ENCODE measurements at places on chromosomes 5 and 9.

GRCh38 chr5:81853030-81853357, 102.1 kb upstream of the SSBP2 start:
- DNase-seq, result no peak

GRCh38 chr9:107584944-107585343, 95.4 kb upstream of the KLF4 start:
- no peak for DNase-seq

DNA sequence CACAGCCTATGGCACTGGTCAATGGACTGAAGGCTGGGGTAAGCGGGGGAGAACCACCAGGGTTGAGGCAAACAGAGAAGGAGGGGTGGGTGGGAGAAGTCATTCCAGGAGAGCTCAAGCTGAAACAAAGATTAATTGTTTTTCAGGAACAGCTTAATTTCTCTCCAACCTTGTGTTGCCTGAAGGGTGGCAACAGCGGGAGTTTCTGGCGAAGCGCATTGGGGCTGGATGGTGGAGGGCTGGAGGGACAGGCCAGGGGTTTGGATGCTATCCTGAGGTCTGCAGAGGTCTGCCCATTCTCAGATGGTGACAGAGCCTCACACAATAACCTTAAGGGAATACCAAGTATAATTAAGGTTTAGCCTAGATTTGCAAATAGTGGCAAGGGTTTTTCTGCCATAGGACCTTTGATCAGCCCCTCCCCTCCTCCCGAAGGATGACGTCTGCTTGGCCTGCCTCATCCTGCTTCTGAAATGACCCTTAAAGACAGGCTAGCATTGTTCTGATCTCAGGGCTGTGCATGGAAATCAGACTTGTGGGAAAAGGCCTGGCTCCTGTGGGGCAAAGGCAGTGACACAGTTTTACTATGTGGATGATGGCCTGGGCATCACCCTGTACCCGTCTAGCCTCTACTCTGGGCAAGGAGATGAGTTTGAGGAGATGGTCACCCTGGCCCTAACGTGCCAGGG, 32.7 kb downstream of the PSD2 start:
- no peak for DNase-seq

DNA sequence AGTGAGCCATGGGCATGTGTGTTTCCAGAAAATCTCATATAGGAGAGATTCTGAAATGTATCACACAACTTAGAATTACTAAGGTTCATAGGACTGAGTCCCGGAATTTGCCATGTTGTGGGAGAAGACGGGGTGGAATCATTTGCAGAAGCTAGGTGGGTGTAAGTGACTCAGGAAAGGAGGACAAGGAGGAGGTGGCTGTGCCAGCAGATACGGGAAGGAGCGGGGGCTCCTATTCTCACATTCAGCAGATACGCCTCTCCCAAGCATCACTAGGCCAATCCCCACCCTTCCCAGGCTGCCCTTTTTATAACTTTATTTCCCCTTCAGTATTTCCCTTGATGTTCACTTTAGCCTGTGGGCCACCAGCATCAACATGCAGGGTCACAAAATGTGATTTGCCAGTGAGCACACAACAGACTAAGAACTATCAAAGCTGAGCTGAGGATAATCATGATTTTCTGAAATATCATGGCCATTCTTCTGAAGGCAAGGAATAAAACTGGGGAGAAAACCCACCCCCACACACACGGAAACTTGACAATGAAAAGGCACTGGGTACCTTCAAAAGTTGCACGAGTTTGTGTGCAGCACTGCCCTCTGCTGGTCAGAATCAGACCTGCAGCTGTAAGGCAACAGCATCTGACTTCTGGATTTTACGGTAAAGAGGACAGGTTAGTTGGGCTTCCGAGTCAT, 133.2 kb downstream of the MTX3 start:
- DNase-seq, result peak; percentile 50

DNA sequence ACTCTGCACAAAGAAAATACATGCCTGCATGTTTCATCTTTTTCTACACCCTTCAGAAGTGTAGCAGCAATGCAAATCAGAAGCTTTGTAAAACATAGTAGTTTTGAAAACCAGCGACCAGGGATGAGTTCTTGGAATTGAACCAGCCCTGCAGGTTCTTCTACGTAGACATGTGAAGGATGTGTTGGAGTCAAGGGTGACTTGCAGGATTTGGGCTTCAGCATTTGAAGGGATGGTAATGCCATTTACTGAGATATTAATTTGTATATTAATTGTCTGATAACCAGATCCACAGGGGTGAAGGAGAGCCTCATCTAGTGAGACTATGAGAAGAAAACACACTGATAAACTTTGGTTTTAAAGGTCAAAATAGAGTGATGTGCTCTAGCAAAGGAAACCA, 72.4 kb downstream of the KIAA1958 start:
- DNase-seq, result no peak

DNA sequence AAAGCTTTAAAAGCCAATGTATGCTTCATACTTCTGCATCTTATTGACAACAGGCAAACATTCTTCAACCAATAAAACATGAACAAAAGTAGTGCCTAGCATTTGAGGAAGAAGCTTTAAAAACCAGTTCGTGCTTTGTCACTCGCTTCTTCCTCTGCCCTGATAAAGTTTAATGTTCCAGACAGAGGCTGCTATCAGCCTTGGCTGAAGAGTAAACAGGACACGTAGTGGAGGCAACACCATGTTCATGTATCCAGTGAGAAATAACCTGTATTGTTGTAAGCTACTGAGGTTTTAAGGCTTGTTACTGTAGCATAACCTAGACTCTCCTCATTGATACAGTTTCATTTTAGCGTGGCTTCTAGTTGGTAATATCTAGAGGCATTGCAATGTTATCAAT, 3.2 kb upstream of the FUBP3 start:
- no peak for DNase-seq

GRCh38 chr9:132582786-132583583, 579 bp downstream of the BARHL1 start:
- no peak for DNase-seq

GRCh38 chr5:90479611-90480385, 5.1 kb downstream of the POLR3G start:
- no peak for DNase-seq

DNA sequence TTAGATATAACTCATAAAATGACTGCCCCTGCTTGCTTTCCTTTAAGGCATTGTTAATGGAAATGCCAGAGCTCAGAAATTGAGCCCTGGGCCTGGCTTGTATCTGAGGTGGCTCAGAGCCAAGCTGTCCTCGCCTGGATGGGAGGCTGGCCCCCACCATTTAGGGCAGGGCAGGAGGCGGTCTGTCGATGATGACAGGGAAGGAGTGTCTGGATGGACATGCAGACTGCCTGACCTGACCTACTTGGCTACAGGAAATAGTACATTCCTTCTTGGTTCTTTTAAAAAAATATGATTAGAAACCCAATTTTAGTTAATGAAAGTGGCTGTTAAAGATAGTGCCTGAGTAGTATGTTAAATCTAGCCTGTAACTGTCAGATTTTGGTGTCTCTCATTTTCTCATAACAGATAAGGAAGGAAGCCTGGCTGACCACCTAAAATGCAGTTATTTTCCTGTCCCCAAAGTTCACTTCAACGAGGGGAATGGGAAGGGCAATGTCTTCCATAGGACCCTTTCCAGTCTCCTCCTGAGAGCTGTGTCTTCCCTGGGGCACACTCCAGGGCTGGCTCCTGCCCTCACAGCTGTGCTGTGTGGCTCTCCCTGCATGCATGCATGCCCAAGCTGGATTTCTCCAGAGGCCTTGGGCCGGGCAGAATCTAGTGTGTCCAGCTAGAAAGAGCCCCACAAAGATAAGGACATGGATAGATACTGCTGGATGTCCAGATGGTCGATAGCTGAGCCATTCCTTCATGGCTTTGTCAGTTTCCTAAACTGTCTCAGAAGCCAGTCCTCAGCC, 42.3 kb downstream of the MACROH2A1 start:
- DNase-seq, result no peak

DNA sequence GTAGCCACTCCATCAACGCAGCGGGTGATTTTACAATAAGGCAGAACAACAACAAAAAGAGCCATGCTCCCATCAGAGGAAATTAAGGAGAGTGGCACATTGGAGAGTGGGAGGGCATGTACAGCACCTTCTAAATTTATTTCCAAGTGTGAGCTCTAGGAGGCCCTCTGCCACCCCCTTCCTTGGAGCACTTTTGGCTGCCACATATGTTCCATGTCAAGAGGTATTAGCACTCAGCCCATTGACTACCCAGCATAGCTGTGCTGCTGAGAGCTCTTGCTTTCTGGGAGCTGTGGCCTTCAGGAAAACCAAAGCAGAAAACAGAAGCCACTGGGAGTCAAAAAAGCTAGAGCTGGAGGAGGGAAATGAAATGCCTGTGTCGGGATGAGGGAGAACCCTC, 200.2 kb upstream of the PANK3 start:
- DNase-seq, result no peak

DNA sequence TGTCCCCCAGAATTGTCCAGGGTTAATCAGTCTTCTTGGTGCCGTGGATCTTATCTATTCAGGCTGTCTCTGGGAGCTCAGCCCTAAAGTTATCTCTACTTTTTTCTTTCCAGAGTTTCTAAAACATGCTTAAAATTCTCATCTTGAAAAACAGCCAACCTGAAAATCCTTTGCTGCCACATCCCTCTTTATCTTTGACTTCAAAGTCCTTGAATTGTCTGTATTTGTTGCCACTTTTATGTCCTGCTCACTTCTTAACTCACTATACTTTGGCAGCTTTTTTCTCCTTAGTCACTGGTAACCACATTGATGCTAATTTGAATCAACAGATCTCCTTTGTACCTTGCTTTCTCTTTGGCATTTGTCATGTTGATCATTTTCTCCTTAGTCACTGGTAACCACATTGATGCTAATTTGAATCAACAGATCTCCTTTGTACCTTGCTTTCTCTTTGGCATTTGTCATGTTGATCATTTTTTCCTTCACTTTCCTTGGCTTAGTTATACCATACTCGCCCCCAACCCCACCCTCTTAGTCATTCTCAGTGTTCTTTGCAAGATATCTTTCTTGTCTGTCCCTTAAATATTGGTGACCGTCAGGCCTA, 8.5 kb downstream of the DMXL1 start:
- DNase-seq, result no peak

DNA sequence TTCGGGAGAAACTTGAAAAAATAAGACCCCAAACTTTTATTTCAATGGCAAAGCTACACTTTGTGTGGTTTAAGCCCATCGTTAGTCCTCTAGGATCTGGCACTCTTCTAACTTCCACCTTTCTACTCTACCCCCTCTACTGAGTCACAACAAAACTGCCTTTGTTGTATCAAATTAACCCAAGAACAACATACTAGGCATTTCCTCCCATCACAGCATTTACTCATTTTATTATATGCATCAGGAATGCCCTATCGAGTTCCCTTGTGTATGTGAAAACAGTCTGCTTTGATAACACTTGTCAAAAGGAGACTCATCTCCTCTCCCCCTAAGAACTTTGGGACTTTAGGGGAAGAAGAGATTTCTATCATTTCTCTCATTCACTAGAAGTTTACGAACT, 158.9 kb upstream of the FREM1 start:
- no peak for DNase-seq

GRCh38 chr5:14406554-14406849, 175.1 kb upstream of the OTULINL start:
- no peak for DNase-seq

DNA sequence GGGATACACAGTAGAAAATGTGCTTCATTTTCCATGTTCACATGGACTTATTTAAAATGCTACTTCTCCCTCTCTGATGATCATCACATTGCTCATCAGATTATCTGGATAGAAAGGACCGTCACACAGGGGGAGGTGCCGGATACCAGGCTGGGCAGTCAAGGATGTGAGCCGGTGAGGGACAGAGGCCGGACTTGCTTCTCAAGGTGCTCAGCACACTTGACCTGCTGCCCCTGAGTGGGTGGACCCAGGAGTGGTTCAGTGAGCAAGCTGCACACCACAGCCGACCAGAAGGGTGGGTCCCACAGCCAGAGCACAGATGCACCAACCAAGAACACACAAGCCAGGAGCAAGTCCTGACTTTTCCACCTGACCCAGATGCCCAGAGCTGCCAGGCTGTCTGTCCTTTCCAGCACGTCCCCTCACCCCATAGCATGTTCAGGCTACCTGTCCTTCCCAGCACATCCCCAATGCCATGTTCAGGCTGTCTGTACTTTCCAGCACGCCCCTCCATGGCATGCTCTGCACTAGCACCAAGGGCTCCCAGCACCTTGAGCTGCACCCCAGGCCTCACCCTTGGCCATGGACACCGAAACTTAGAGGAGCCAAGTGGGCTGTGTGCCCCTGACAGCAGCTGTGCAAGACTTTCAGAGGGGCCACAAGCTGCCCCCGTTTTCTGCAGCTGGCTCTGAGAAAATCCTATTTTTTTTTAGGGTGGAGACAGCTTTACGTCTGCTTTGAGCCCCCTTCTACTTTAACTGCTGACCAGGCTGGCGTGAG, 77.8 kb downstream of the SECISBP2 start:
- no peak for DNase-seq

DNA sequence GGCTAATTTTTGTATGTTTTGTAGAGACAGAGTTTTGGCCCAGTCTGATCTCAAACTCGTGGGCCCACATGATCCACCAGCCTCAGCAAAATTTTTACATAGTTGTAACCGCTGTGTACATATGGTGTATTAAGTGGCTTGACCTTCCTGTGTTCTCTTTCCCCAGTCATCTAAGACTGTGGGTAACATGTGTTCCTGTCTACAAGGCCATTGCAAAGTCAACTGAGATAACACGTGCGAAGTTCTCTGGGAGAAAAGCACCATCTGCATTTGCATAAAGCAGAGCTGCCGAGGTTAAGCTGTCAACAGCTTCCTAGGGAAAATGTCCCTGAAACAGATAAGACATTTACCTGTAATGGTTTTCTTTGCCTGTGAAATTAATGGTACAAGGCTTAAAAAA, 273.7 kb downstream of the FANCC start:
- no peak for DNase-seq

- no peak for DNase-seq
Observed at GRCh38 chr9:108748776-108749175, 107.0 kb downstream of the ACTL7B start.

DNA sequence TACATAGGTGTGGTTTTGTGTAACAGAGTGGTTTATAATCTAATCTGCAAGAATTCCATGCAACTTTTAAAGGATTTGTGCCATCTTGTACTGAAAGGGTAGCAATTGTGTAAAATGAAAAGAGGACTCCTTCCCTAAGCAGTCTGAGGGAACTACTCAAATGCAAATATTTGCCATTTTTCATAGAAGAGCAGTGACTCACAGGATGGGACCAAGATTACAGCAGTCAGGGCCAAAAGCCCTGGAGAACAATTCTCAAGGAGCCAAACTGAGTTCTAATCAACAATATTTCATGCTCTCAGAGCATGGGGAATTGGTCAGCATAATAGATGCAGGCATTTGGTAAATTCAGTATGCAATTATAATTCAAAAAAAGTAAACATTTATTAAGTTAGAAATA, 495.8 kb downstream of the CHSY3 start:
- no peak for DNase-seq

Data from caudate nucleus (tissue), 63 donors.